B cell (primary cell): ENCODE measurements at places on chromosomes 6 and 20. TPM values are rescaled to one million over a fixed set of nuclear protein-coding genes. Genes with fewer than 3 reads are reported as not detected.

Gene TP53TG5
- total RNA-seq = not detected in 2 replicates

Gene DNAH8
- total RNA-seq = 1.0 and 1.1 TPM in 2 replicates

Gene MOG
- total RNA-seq = not detected in 2 replicates

Gene TTI1
- 33.9 and 34.5 TPM in 2 replicates for total RNA-seq

DNA sequence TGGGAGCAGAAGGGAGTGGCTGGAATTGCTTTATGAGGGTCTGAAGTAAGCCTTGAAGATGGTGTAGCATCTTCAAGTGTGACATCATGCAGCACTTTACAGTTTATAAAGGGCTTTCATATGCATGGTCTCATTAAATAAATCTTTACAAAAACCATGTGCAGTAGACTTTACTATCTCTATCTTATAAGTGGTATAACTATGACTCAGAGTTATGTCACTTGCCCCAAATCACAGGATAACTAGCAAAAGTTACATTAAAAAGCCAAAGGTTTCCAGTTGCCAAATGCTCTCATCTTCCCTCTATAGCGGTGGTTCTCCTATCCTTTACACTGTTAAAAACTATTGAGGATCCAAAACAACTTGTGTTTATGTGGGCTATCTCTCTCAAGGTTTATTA is 687.7 kb upstream of the MARCKS start:
- H3K27ac ChIP-seq = no peak overlapping the region
- DNase-seq = no peak
- no peak overlapping the region for H3K4me3 ChIP-seq
- H3K27me3 ChIP-seq = no peaks in the 10 kb centered on the region
- H3K36me3 ChIP-seq = no peaks in the 10 kb centered on the region
- H3K4me1 ChIP-seq = no peaks in the 10 kb centered on the region

- H3K27ac ChIP-seq = no peak overlapping the region
- H3K4me3 ChIP-seq = no peak overlapping the region
- no peaks in the 10 kb centered on the region for H3K27me3 ChIP-seq
- H3K4me1 ChIP-seq = no peaks in the 10 kb centered on the region
- no peak for DNase-seq
Observed at GRCh38 chr20:23670361-23670760, 18.5 kb downstream of the CST4 start.

GRCh38 chr6:105994118-105994590 is 92.0 kb upstream of the PRDM1 start:
- peaks cover 15% of the 10 kb centered on the region for H3K27me3 ChIP-seq
- peak overlapping the region; percentile 66 for H3K4me3 ChIP-seq
- peaks cover 28% of the 10 kb centered on the region for H3K4me1 ChIP-seq
- H3K27ac ChIP-seq = peak overlapping the region; percentile 61
- H3K36me3 ChIP-seq = no peaks in the 10 kb centered on the region

GRCh38 chr20:49595811-49596561 is 28.0 kb upstream of the PTGIS start:
- H3K27me3 ChIP-seq = peaks cover 9% of the 10 kb centered on the region
- DNase-seq = no peak
- no peak overlapping the region for H3K27ac ChIP-seq
- no peak overlapping the region for H3K4me3 ChIP-seq
- H3K4me1 ChIP-seq = peaks cover 8% of the 10 kb centered on the region

- H3K27me3 ChIP-seq = no peaks in the 10 kb centered on the region
- peak; percentile 88 for DNase-seq
- H3K4me1 ChIP-seq = peaks cover 87% of the 10 kb centered on the region
- H3K4me3 ChIP-seq = no peak overlapping the region
Observed at GRCh38 chr6:159104163-159104925, 59.6 kb upstream of the TAGAP start.

Gene CTAGE9
- not detected in 2 replicates for total RNA-seq

GRCh38 chr6:167850782-167851181 is 24.1 kb downstream of the AFDN start:
- no peak overlapping the region for H3K27ac ChIP-seq
- H3K27me3 ChIP-seq = peaks cover 3% of the 10 kb centered on the region
- H3K36me3 ChIP-seq = no peaks in the 10 kb centered on the region
- H3K4me3 ChIP-seq = no peak overlapping the region
- DNase-seq = no peak
- H3K4me1 ChIP-seq = no peaks in the 10 kb centered on the region

Gene EPB41L1
- total RNA-seq = 1.3 and 2.3 TPM in 2 replicates

- no peak overlapping the region for H3K4me3 ChIP-seq
- H3K27ac ChIP-seq = no peak overlapping the region
- no peaks in the 10 kb centered on the region for H3K27me3 ChIP-seq
Observed at GRCh38 chr6:101633081-101633480, 239.6 kb downstream of the GRIK2 start.

DNA sequence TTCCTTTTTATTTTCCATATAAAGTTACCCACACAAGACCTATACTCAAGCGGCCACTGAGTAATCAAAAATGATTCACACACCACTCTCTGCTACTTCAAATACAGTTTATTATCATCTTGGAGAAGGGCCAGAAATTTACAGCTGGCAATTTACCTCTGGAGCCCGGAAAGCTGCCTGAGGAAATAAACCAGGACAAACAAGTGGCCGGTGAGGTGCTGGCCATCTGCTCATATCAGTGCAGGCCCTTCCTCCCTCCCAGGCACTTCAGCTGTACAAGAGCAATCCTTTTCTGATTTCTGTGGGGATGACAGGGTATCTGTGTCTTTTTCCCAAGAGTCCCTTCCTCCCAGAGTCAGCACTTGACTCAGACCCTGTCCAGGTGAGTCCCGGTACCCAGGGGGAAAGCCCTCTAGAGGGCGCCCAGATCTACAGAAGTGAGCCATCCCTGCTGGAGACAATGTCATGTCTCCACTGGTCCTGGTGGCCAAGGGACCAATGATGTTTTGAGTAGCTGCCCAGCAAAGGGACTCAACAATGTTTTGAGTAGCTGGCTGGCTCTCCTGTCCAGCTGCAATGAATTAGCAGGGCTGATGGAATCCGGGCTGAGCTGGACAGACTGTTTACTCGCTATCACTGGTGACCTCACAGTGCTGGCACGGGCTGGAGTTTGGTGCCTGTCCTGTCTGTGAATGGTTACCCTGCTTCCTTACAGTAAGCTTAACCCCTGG is 23.6 kb downstream of the LRP11 start:
- peaks cover 5% of the 10 kb centered on the region for H3K27me3 ChIP-seq
- DNase-seq = peak; percentile 55
- H3K36me3 ChIP-seq = no peaks in the 10 kb centered on the region

Gene PAX1
- not detected in 2 replicates for total RNA-seq

Gene SYNE1
- total RNA-seq = 108 and 125 TPM in 2 replicates

Gene SYCP2L
- not detected in 2 replicates for total RNA-seq

DNA sequence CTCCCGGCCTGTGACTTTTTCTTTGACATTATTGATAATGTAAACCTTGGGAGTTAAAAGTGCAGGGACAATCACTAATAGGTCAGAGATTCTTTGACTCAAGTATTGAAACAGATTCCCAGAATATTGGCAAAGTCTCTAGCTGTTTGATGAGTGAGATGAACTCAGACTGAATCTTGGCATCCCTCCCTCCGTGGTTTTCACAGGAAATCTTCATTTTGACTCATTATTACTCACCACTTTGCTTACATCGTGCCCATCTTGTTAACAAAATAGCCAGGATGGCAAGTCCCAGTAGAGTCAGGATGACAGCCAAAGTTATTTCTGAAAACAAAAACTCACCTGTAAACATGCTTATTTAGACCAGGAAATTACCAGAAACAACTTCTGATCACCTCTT is 2.0 kb downstream of the TSBP1 start:
- no peak for DNase-seq
- H3K4me3 ChIP-seq = no peak overlapping the region
- no peaks in the 10 kb centered on the region for H3K4me1 ChIP-seq
- H3K36me3 ChIP-seq = no peaks in the 10 kb centered on the region
- no peak overlapping the region for H3K27ac ChIP-seq

- H3K36me3 ChIP-seq = no peaks in the 10 kb centered on the region
- peaks cover 21% of the 10 kb centered on the region for H3K4me1 ChIP-seq
- H3K27ac ChIP-seq = no peak overlapping the region
- no peak for DNase-seq
- H3K4me3 ChIP-seq = no peak overlapping the region
Observed at GRCh38 chr20:13661070-13661685, 22.4 kb upstream of the TASP1 start.

- no peaks in the 10 kb centered on the region for H3K36me3 ChIP-seq
- H3K27ac ChIP-seq = no peak overlapping the region
- DNase-seq = no peak
Observed at GRCh38 chr20:24891546-24892393, 57.3 kb upstream of the CST7 start.

DNA sequence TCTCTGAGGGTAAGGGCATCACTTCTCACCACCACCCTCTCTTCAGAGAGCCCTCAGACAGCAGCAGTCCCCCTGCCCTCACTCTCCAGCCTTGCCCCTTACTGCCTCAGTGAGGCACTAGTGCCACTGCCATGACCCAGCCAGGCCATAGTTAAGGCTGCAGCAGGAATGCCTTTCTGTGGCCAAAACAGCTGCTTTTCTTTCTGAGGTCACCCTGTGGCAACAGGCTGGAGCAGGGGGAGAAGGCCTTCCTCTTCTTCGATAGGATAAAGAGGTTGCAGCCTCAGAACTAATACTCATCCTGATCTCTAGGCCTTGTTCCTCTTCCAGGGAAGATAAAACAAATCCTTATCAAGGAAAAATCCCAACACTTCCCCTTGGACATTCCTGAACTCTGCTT is 56.8 kb upstream of the ECI2 start:
- H3K27ac ChIP-seq = no peak overlapping the region
- H3K36me3 ChIP-seq = no peaks in the 10 kb centered on the region
- no peaks in the 10 kb centered on the region for H3K4me1 ChIP-seq
- no peak for DNase-seq
- H3K27me3 ChIP-seq = no peaks in the 10 kb centered on the region

Gene PCNA
- 31.7 and 35.5 TPM in 2 replicates for total RNA-seq

DNA sequence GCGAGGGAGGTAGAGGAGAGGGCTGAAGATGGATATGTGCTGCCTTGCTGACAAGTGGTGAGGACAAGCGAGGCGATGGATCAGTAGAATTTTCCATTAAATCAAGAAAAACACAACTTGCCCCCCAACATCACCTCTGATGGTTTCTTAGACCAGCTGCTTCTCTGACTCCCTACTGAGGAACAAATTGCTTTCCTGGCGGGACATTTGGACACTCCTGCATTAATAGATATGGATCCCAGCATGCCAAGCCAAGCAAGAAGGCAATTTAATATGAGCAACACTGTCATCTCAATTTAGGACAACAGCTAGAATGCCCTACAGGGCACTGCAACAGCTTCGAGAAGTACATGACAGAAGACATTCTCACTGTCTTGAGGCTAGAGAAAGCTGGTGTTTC is 248.4 kb upstream of the AGPAT4 start:
- H3K36me3 ChIP-seq = no peaks in the 10 kb centered on the region
- no peak for DNase-seq
- H3K27me3 ChIP-seq = no peaks in the 10 kb centered on the region
- no peak overlapping the region for H3K4me3 ChIP-seq

- no peaks in the 10 kb centered on the region for H3K27me3 ChIP-seq
- no peaks in the 10 kb centered on the region for H3K4me1 ChIP-seq
- no peak for DNase-seq
- H3K27ac ChIP-seq = no peak overlapping the region
- no peaks in the 10 kb centered on the region for H3K36me3 ChIP-seq
Observed at GRCh38 chr6:40474937-40475336, 112.2 kb downstream of the LRFN2 start.

DNA sequence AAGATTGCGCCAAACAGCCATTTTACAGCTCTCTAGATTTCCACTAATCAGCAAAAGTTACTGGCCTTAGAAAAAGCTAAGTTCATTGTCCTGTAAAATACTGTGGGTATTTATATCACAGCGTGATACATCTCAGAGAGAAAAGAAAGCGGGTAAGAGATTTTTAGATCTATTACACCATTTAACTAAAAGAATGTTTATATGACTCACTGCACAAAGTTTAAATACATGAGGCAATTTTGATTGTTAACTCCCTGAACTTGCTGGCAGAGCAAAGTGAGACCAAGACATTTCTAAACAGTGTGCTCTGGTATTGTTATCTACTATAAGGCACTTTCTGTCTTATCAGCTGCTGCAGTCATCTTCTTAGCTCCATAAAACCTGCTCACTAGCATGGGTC is 314.3 kb downstream of the EPHA7 start:
- no peaks in the 10 kb centered on the region for H3K36me3 ChIP-seq
- no peak for DNase-seq
- no peaks in the 10 kb centered on the region for H3K4me1 ChIP-seq
- H3K27ac ChIP-seq = no peak overlapping the region

GRCh38 chr6:11429577-11429976 is 108.0 kb upstream of the TMEM170B start:
- H3K27me3 ChIP-seq = no peaks in the 10 kb centered on the region
- H3K27ac ChIP-seq = peak overlapping the region; percentile 64
- no peak for DNase-seq
- no peak overlapping the region for H3K4me3 ChIP-seq
